Neural crest cell (in vitro differentiated cells): ENCODE measurements at places on chromosomes 12 and 14. TPM values are rescaled to one million over a fixed set of nuclear protein-coding genes. Genes with fewer than 3 reads are reported as not detected.

GRCh38 chr12:1091350-1091749 lies 100.3 kb downstream of the ERC1 start:
- DNase-seq: no peak
- H3K4me1 ChIP-seq: peaks cover 10% of the 10 kb centered on the region
- no peaks in the 10 kb centered on the region for H3K36me3 ChIP-seq
- no peaks in the 10 kb centered on the region for H3K27me3 ChIP-seq
- H3K27ac ChIP-seq: no peak overlapping the region

DNA sequence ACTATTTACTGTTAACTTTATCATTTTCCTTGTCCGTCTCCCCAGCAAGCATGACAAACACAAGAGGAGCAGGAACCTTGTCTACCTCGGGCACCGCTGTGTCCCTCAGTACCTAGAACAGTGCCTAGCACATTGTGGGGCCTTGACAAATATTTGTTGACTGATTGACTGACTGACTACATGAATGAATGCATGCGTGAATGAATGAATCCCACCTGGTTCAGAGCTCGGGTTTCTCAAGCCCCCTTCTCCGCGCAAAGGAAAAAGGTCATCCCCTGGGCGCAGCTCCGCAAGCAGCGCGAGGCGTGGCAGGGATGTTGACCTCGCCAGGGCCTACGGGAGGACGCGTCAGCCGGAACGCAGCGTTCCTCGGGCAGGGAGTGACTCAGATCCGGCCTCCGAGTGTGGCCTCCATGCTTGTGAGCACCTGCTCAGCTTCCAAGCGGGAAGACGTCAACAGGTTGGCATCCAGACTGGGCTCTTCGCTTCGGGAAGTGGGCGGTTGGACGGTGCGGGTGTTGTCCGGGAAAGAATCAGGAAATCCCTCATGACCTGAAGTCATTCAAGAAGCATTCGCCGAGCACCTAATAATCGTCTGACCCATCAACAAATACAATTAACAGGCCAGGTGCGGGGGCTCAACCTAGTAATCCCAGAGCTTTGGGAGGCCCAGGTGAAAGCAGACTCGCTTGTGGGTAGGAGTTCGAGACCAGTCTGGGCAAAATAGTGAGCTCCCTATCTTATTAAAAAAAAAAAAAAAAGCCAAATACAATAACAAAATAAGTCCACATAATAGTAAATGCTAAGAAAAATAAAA lies 13.9 kb upstream of the UBC start:
- H3K27ac ChIP-seq: peak overlapping the region; percentile 88
- peaks cover 8% of the 10 kb centered on the region for H3K36me3 ChIP-seq
- no peak for DNase-seq
- H3K4me3 ChIP-seq: peak overlapping the region; percentile 95

- no peaks in the 10 kb centered on the region for H3K4me1 ChIP-seq
- H3K27ac ChIP-seq: no peak overlapping the region
- no peak for DNase-seq
- no peak overlapping the region for H3K4me3 ChIP-seq
- H3K36me3 ChIP-seq: no peaks in the 10 kb centered on the region
These were observed 22.8 kb downstream of the CPM start for GRCh38 chr12:68910128-68910527.

DNA sequence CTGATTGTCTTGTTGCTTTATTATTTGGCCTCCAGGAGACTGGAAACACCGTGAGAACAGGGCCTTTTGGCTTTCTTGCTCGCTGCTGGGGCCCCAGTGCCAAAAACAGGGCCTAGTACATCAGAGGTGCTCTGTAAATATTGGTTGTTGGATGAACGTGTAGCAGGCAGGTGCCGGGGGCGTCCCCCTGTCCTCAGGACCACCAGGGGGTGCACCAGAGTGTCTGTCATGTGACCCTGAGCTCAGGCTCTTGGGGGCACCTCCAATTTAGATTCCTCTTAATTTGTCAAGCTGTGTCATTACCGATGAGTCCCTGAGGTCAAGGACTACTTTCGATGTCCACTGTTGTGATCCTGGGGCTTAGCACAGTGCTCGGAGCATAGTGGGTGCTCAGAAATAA lies 87.1 kb downstream of the ACACB start:
- no peak overlapping the region for H3K27ac ChIP-seq
- peaks cover 10% of the 10 kb centered on the region for H3K36me3 ChIP-seq
- H3K4me3 ChIP-seq: no peak overlapping the region
- no peaks in the 10 kb centered on the region for H3K27me3 ChIP-seq

The NEUROD4 gene
- 6.9 and 7.3 TPM in 2 replicates for total RNA-seq

The RAB15 gene
- 16.5 and 17.9 TPM in 2 replicates for total RNA-seq

The KRT71 gene
- total RNA-seq: not detected in 2 replicates
